ENCODE measurements at places on chromosomes 1 and 21. TPM values are rescaled to one million over a fixed set of nuclear protein-coding genes. Genes with fewer than 3 reads are reported as not detected.

NOS1AP gene
- total RNA-seq = not detected

- H3K36me3 ChIP-seq = no peaks in the 10 kb centered on the region
- H3K4me1 ChIP-seq = no peaks in the 10 kb centered on the region
- no peak overlapping the region for H3K4me3 ChIP-seq
Measured at GRCh38 chr21:34779860-34780259, 111.1 kb downstream of the CLIC6 start.

FCGR3B gene
- total RNA-seq = not detected

ASCL5 gene
- 0.49 TPM for total RNA-seq

DNA sequence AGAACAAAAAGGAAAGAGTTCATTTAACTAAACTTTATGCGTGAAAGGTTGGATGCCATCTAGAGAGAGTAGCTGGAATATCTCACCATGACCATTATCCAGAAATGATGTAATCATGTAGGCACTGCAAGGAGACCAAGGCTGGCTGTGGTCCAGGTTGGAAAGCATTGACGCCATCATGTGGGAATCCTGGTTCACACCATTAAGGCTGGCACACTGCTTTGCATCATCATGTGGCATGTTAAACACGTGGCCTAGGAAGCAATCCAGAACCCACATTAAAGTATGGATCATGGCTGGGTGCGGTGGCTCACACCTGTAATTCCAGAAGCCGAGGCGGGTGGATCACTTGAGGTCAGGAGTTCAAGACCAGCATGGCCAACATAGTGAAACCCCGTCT, 4.3 kb downstream of the ADAMTS1 start:
- H3K36me3 ChIP-seq = no peaks in the 10 kb centered on the region
- H3K4me1 ChIP-seq = peaks cover 27% of the 10 kb centered on the region
- no peak overlapping the region for H3K4me3 ChIP-seq
- H3K27me3 ChIP-seq = peaks cover 27% of the 10 kb centered on the region

ALX3 gene
- not detected for total RNA-seq

SRP9 gene
- 69.8 TPM for total RNA-seq

MFAP2 gene
- total RNA-seq = not detected

DNA sequence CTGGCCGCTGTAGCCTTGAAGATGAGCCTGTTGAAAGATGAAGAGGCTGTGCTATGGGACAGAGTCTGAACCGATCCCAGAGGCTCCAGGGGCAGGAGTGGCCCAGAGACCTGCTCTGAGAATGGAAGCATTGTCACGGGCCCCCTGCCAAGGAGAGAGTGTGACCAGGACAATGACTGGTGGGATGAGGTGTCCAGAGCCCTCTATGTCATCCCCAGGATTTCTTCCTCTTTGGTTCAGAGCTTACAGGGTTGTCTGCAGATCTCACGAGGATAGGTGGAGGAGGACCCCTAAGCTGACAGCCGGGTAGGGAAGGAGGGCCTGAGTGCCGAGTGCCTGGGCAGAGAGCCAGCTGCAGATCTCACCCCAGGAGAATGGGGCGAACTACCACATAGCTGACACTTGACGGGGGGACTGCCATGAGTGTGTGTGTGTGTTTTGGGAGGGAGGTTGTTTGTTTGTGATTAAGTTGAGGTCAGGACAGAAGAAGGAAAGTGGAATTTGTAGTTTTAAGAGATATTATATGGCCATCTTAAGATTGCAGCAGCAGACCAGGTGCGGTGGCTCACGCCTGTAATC, 25.4 kb downstream of the PIK3CD start:
- H3K27ac ChIP-seq = peak overlapping the region; percentile 44
- peaks cover 79% of the 10 kb centered on the region for H3K4me1 ChIP-seq
- peaks cover 60% of the 10 kb centered on the region for H3K36me3 ChIP-seq

- no peak overlapping the region for H3K4me3 ChIP-seq
- H3K4me1 ChIP-seq = no peaks in the 10 kb centered on the region
- H3K27ac ChIP-seq = no peak overlapping the region
- no peak for DNase-seq
Measured at GRCh38 chr1:11176081-11176706, 13.0 kb upstream of the ANGPTL7 start.

- no peaks in the 10 kb centered on the region for H3K4me1 ChIP-seq
- no peaks in the 10 kb centered on the region for H3K27me3 ChIP-seq
- DNase-seq = no peak
- no peak overlapping the region for H3K27ac ChIP-seq
Measured at GRCh38 chr1:228930479-228930957, 195.2 kb downstream of the RHOU start.

DNA sequence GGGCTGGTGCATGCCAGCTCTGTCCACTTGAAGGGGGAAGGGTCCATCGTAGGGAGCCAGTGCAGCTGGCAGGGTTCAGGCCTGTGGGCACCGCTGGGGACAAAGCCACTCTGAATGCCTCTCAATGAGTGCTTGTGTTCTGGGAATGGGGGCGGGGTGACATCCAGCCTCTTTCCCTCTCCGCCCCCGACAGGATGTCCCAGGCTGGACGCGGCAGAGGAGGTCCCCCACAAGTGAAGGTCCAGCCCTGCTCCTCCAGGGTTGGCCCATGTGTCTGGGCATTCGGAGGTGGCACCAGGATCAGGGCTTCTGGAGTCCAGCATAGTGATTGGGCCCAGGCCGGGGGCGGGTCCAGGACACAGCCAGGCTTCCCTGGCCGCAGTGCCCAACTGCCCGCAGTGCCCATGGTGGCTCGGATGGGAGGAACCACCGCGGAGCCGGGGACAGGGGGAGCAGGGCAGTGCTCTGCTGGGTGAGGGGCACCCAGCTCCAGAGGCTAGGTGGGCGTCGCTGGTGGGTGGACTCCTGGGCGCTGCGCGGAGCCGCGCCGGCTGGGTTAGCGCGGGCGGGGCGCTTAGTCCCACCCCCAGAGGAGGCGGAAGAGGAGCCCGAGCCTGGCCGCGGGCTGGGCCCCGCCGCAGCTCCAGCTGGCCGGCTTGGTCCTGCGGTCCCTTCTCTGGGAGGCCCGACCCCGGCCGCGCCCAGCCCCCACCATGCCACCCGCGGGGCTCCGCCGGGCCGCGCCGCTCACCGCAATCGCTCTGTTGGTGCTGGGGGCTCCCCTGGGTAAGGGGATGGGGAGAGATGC, at the start of gene SHISA4:
Gene SHISA4 (plus strand): TSS at position 617 of the 808 bp plus-strand sequence. CDS start 97 bp downstream, at position 714.
- DNase-seq = no peak
- H3K4me1 ChIP-seq = peaks cover 15% of the 10 kb centered on the region
- H3K4me3 ChIP-seq = peak within 1 kb of the TSS; percentile 34
- H3K36me3 ChIP-seq = no peaks in the 10 kb centered on the region

SLAMF7 gene
- total RNA-seq = 0.78 TPM

GRCh38 chr1:197017558-197018146, 40.3 kb downstream of the CFHR5 start:
- H3K36me3 ChIP-seq = no peaks in the 10 kb centered on the region
- H3K4me1 ChIP-seq = no peaks in the 10 kb centered on the region
- H3K4me3 ChIP-seq = no peak overlapping the region

- H3K27ac ChIP-seq = no peak overlapping the region
- H3K27me3 ChIP-seq = no peaks in the 10 kb centered on the region
- DNase-seq = no peak
- no peaks in the 10 kb centered on the region for H3K4me1 ChIP-seq
- H3K4me3 ChIP-seq = no peak overlapping the region
- no peaks in the 10 kb centered on the region for H3K36me3 ChIP-seq
Measured at GRCh38 chr1:36503733-36504132, 21.0 kb upstream of the CSF3R start.

- H3K27ac ChIP-seq = no peak overlapping the region
- peaks cover 5% of the 10 kb centered on the region for H3K4me1 ChIP-seq
- no peaks in the 10 kb centered on the region for H3K27me3 ChIP-seq
- H3K36me3 ChIP-seq = no peaks in the 10 kb centered on the region
- DNase-seq = no peak
Measured at GRCh38 chr1:19877181-19877750, 4.9 kb upstream of the OTUD3 start.

DPYD gene
- total RNA-seq = 35.9 TPM

GRCh38 chr21:45895778-45896370, 85.7 kb upstream of the COL6A1 start:
- no peak for DNase-seq
- H3K27ac ChIP-seq = no peak overlapping the region
- no peak overlapping the region for H3K4me3 ChIP-seq
- H3K27me3 ChIP-seq = no peaks in the 10 kb centered on the region

KMO gene
- total RNA-seq = not detected

DNA sequence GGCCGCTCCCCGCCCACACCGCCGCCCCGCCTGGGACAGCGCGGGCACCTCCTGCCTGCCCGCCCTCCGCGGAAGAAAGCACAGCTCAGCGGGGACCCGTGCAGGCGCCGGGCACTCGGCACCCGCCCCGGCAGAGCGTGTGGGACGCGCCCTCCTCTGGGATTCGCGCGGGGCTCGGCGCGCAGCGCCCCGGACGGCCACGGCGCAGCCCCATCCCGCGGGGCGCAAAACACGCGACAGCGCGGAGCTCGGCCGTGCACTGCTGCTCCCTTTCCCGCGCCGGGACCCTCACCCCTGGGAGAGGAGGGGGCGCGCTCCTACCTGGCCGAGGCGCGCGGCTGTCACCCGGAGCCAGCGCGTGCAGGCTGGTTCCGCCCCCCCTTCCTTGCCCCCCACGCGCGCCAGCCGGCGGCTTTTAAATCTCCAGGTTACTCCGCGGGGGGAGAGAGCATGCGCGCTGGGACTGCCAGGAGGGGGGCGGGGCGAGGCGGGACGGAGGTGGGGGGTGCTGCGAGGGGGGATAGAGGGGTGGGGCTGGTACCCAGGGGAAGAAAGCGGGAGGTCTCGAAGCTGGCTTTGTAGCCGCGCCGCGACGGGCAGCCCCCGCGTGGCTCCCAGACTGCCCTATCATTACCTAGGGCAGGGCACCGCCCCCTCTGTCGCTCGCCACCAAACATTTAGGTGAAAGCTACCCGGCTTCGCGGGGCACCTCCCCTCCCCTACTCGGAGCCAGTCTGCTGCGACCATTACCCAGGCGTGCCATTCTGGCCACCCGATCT, at the start of gene SLC45A3:
Gene SLC45A3 (minus strand): TSS at position 437 of the 779 bp plus-strand sequence. CDS start 15,853 bp downstream, outside the sequence.
- H3K27ac ChIP-seq = no peak within 1 kb of the TSS
- H3K36me3 ChIP-seq = no peaks in the 10 kb centered on the region
- peak within 1 kb of the TSS; percentile 24 for H3K4me3 ChIP-seq
- no peaks in the 10 kb centered on the region for H3K27me3 ChIP-seq
- peaks cover 12% of the 10 kb centered on the region for H3K4me1 ChIP-seq

RHBG gene
- total RNA-seq = not detected

DNA sequence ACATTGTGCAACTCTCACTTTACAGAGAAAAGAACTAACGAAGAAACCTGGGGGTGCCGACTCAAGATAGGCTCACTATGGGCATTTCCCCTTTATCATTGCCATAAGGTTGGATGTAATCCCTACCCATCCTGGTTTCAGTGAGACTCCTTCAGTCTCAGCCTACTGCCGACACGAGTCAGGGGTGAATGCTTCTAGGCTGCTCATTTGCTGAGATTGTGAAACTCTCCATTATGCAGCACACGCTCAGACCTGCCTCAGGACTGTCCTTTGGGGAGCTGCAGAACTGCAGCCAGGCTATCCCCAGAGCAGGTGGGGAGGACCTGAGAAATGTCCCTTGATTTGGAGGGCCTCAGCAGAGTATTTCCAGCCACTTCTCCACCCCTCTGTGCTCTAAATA, 22.2 kb downstream of the TSHB start:
- DNase-seq = no peak
- H3K36me3 ChIP-seq = no peaks in the 10 kb centered on the region
- H3K4me3 ChIP-seq = no peak overlapping the region
- no peak overlapping the region for H3K27ac ChIP-seq
- peaks cover 6% of the 10 kb centered on the region for H3K4me1 ChIP-seq

- H3K27me3 ChIP-seq = no peaks in the 10 kb centered on the region
- no peak overlapping the region for H3K4me3 ChIP-seq
- no peak for DNase-seq
- H3K36me3 ChIP-seq = no peaks in the 10 kb centered on the region
- H3K27ac ChIP-seq = no peak overlapping the region
Measured at GRCh38 chr1:41639332-41639936, 155.0 kb upstream of the EDN2 start.
